Activated T-helper 1 cell treated with anti-CD3 and anti-CD28 coated beads, Interleukin-12 subunit alpha, Interleukin-12 subunit beta, Interleukin-2, Interleukin-4 antibody, amounts not matched to agents 30 ng/mL and 10 ng/mL and 1 ng/mL, durations not matched to agents 14 hours and 24 hours and 36 hours (primary cell): ENCODE measurements at places on chromosomes 11 and 22.
A peak's percentile ranks its signal among the peaks of the same experiment; 100 is the strongest.

DNA sequence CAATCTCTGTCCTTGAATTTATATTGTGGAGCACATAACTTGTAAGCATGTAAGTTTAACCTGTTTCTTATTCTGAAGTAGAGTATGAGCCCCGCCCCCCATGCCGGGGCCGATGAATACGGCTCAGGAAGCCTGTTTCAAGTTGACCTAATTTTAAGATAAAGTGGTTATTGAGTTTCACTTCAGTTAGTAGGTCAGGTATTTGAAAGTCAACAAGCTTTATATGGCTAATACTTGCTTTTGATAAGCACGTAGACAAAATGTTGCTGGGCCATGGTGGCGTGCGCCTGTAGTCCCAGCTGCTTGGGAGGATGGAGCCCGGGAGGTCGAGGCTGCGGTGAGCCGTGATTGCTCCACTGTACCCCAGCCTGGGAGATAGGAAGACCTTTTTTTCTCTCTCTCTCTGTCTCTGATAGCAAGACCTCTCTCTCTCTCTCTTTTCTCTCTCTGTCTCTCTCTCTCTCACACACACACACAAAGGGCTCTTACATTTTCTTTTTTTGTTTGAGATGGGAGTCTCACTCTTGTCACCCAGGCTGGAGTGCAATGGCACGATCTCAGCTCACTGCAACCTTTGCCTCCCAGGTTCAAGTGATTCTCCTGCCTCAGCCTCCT lies 14.4 kb downstream of the YWHAH start:
- no peak for DNase-seq

DNA sequence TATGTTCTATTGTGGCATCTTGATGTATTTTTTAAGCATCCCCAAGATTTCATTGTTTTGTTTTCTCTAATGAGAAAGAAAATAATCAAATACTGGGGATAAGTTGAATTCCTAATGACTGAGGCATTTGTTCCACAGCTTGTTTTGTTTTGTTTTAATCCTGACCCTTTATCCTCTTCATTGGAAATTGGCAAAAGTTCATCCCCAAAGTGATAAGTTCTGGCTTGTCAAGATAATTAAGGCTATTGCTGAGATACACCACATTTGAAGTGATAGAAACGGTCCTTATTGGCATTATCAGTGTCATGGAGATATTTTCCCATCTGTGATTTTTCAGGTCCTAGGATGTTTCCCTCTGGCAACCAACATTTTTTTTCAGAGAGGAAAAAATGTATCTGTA lies 65.0 kb downstream of the SLC36A4 start:
- no peak for DNase-seq

DNA sequence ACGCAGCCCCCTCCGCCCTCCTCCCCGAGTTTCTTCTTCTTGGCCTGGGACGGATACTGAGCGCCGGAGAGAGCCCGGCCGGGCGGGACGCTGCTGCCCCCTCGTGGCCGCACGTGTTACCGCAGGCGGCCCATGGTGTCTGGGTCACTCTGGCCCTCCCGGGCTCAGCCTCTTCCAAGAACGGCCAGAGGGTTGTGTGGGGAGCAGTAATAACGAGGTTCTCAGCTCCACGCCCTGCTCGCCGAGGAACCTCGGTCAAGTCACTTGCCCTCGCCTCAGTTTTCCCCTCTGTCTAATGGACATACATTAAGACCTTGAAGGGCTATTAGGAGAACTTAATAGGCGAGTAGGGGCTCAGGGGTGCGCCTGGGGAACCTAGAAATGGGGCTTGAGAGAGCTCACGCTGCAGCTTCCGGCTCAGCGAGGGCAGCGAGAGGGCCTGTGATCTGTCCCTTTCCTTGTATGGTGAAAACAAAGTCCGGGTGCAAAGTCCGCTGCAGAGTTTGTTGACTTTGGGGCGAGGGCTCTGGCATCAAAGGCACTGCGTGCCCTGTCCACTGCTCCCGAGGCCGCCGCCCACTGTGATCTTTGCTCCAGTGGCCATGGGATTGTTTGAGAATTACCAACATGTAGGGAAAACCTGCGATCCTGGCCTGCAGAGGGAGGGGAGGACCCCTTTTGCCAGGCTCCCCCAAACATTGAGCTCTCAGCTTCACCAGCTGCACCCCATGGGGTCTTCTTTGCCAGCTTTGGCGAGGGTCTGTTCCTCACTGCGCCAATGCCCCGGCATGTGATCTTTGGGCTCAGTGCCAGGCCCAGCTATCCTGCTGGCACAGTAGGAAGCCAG lies 14.4 kb upstream of the LRP5 start:
- peak; percentile 60 for DNase-seq

GRCh38 chr11:4713241-4713640 lies 8.7 kb downstream of the MMP26 start:
- no peak for DNase-seq

GRCh38 chr11:120510406-120511115 lies 987 bp upstream of the GRIK4 start:
- DNase-seq = no peak

GRCh38 chr11:7576726-7577290 lies 63.0 kb downstream of the PPFIBP2 start:
- DNase-seq = no peak

- DNase-seq = no peak
Observed at GRCh38 chr11:83544846-83545245, 258.7 kb upstream of the CCDC90B start.

DNA sequence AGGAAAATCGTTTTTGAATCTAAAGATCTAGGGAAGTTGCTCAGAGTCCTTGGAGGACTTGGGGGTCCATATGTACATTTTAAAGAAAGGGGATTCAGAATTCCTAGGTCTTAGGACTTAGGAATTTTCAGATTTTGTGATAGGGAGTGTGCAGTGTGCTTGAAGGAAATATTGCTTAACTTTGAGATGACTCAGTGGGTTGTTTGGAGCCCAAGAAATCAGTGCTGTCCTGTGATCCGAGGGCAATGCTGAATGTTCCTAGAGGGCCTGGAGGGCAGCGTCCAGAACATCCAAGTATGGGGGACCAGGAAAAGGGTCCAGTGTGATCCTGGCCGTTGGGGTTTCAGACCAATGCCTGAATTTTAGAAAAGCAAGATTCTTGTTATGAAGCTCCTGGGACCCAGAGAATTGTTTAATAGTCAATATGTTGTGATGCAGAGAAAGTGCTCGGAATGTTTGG lies 3.1 kb upstream of the IGF2 start:
- DNase-seq = no peak

GRCh38 chr11:15286465-15286864 lies 171.7 kb downstream of the INSC start:
- no peak for DNase-seq

- no peak for DNase-seq
Observed at GRCh38 chr11:17605651-17606122, 58.6 kb downstream of the OTOG start.

DNA sequence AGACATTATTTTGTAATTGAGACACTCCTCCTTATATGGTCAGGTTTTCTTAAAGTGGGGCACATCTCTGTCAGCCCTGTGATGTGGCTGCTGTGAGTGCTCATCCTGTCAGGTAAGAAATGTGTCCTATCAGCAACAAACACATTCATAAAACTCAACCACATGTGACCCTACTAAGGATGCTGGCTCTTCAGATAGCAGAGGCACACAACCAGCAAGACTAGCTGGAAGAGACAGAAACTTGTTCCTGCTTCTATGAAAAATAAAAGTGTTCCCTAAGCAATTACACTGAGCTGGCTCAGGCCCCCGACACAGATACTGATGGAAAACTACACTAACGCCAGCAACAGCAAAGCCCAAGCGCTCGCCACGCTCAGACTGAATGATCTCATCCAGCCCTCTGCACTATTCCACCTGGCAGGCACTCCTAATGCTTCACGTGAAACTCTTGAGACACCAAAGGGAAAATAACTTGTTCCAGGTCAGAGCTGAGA lies 49.8 kb upstream of the CYP2D6 start:
- DNase-seq = peak; percentile 32

- DNase-seq = no peak
Observed at GRCh38 chr11:12800032-12800671, 125.9 kb downstream of the TEAD1 start.

GRCh38 chr11:130832566-130833425 lies 83.5 kb downstream of the SNX19 start:
- DNase-seq = no peak

DNA sequence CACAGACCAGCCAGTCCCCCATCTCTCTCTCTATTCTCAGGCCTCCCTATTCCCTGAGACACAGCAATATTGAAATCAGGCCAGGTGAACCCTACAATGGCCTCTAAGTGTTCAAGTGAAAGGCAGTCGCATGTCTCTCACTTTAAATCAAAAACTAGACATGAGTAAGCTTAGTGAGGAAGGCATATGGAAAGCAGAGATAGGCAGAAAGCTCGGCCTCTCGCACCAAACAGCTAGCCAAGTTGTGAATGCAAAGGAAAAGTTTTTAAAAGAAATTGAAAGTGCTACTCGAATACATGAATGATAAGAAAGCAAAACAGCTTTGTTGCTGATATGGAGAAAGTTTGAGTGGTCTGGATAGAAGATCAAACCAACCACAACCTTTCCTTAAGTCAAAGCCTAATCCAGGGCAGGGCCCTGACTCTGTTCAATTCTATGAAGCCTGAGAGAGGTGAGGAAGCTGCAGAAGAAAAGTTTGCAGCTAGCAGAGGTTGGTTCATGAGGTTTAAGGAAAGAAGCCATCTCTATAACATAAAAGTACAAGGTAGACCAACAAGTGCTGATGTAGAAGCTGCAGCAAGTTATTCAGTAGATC lies 19.8 kb upstream of the MPZL2 start:
- DNase-seq = no peak

- no peak for DNase-seq
Observed at GRCh38 chr22:48574776-48575617, 1252.7 kb downstream of the BRD1 start.

GRCh38 chr11:84372381-84372950 lies 1086.3 kb upstream of the CCDC90B start:
- no peak for DNase-seq

GRCh38 chr22:32355760-32356159 lies 1.9 kb upstream of the RFPL3 start:
- no peak for DNase-seq

DNA sequence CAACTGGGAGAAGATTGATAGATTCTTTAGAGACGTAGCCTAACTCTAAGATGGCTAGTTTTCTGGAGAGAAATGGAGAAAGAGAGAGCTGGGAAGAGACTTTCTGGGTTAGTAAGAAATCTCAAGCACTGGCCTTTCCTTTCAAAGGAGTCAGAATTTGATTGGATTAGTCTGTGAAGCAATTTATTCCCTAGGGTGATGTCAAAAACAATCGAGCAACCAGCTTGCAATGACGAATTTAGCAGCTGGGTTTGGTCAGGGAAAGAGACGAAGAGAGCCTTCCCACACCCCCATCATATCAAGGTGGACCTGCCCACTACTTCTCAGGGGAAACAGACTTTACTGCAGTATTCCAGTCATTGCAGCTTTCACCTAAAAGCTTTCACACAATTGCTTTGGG lies 10.8 kb downstream of the KRTAP5-6 start:
- no peak for DNase-seq

DNA sequence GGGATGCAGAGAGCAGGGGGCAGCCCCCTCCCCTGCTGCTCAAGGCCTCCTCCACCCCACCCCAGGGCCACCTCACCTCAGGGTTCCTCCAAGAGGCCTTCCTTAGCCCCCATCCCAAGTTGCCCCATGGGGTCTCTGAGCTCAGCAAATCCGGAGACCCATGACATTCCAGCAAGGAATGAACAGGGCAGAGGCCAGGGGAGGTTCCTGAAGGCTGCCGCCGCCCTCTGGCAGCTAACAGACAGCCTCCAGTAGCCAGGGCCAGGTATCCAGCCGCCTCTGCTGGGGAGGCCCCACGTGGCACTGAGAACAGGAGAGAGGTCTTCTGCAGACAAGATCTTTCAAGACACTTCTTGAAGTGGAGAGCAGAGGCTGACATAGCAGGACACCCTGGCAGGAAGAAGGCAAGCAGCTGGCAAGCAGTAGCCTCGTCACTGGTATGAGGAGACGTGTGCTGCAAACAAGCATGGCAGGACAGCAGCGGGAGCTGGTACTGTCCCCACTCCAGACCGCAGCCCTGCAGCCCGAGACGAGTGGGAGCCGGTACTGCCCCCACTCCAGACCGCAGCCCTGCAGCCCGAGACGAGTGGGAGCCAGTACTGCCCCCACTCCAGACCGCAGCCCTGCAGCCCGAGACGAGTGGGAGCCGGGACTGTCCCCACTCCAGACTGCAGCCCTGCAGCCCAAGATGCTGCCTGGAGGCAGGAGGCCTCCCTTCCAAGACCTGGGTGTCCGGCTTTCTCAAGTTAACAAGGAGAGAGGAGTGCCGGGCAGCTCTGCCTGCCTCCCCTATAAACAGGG lies 190.6 kb downstream of the IGLL1 start:
- no peak for DNase-seq

DNA sequence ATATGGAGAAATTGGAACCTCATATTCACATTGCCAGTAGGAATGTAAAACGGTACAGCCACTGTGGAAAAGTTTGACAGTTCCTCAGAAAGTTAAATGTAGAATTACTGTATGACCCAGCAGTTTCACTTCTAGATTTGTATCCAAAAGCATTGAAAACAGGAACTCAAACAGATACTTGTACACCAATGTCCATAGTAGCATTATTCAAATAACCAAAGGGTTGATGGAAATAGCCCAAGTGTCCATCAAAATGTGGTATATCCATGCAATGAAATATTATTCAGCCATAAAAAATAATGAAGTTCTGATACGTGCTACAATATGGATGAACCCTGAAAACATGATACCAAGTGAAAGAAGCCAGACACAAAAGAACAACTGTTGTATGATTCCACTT lies 17.8 kb downstream of the PRRG4 start:
- DNase-seq = no peak

- no peak for DNase-seq
Observed at GRCh38 chr11:114136686-114137640, 77.5 kb downstream of the ZBTB16 start.

DNA sequence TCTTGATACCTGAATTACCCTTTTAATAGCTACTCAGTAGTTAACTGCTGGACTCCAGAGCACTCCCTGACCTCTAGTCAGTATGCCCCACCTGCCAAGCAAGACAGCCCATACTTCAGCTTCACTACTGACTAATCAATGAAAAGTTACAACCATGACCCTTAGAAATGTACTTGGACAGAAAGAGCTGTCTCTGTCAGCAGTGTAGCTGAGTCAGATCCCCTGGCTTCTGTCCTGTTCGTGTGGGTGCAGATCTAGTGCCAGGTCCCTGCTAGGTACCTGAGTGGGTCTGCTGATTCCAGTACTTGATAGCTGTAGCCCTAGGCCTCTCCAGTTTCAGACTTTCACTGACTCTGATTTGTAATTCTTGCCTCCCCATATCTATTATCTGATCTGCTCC lies 265.8 kb upstream of the POU2AF2 start:
- DNase-seq = no peak

GRCh38 chr11:104130161-104130560 lies 33.8 kb downstream of the PDGFD start:
- DNase-seq = no peak

- DNase-seq = no peak
Observed at GRCh38 chr11:104549019-104549418, 349.2 kb downstream of the CASP12 start.
